Activated CD8-positive, alpha-beta T cell treated with anti-CD3 and anti-CD28 coated beads, Interleukin-2, amount 10 ng/mL, durations not matched to agents 7 days and 5 days (primary cell): ENCODE measurements at places on chromosomes 7 and 10. TPM values are rescaled to one million over a fixed set of nuclear protein-coding genes. Genes with fewer than 3 reads are reported as not detected.
A peak's percentile ranks its signal among the peaks of the same experiment; 100 is the strongest.

GARIN1A gene
- total RNA-seq: 0.26 TPM

GRCh38 chr10:18699849-18700840 is 40.9 kb downstream of the ARL5B start:
- H3K4me1 ChIP-seq: no peaks in the 10 kb centered on the region
- no peak overlapping the region for H3K4me3 ChIP-seq
- DNase-seq: no peak
- no peak overlapping the region for H3K27ac ChIP-seq
- H3K36me3 ChIP-seq: no peaks in the 10 kb centered on the region

CCDC146 gene
- 10.7 TPM for total RNA-seq

DNA sequence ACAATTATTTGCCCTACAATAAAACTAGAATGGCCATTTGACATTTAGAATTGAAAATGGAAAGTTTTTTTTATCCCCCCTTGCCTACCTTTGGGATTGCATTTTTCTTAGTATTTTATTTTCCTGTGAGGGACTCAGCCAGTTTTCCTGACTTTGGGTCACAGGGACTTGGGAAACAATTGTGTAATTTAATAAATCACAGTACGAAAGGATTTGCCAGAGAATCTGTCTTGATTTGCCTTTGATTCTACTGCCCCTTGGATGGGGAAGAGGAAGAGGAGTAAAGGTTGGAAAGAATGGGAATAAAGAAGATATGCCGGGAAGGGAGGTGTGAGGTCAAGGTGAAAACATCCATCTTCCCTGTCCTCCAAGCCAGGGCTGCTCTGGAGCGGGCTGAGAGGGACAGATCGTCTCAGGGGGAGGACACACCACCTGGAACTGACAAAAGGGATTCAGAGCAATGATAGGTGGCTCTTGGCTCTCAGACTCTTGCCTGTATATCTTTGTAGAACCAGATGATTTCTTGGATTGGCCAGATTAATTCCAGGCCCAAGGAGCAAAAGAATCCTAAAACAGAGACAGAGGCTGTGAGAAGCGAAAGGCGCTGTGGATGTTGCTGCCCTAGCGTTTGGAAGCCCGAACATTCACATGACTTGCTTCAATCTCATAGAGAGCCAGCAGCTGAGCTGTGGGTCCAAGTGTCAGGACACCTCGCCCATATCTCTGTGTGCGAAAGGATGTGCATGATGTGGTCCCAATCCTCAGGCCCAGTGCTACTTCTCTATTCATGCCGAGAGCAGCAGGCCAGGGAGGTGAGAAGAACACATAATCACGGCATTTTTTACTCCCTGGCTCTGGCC is 50.3 kb upstream of the ZEB1 start:
- H3K4me1 ChIP-seq: no peaks in the 10 kb centered on the region
- no peak overlapping the region for H3K4me3 ChIP-seq
- no peak overlapping the region for H3K27ac ChIP-seq
- no peak for DNase-seq
- no peaks in the 10 kb centered on the region for H3K27me3 ChIP-seq

DNA sequence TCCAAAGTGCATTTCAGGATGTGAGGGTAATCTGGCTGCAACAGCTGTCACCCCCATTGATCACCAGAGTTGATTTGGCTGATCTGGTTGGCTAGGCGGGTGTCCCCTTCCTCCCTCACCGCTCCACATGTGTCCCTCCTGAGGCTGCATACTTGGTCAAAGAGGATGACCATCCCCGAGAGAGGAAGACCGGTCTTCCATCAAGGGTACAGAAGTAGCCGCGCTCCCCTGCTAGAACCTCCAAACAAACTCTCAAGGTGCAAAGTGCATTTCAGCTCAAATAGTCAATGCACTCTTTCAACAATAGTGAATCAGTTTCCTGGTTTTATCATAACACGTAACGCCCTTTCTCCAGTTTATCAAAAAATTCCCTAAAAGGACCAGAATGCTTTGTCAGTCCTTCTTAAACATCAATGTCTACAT is 44.6 kb downstream of the CARD11 start:
- H3K27me3 ChIP-seq: no peaks in the 10 kb centered on the region
- DNase-seq: no peak
- H3K4me3 ChIP-seq: no peak overlapping the region
- no peak overlapping the region for H3K27ac ChIP-seq

- peaks cover 15% of the 10 kb centered on the region for H3K4me1 ChIP-seq
- H3K27ac ChIP-seq: no peak overlapping the region
- H3K36me3 ChIP-seq: peaks cover 9% of the 10 kb centered on the region
- no peak overlapping the region for H3K4me3 ChIP-seq
- DNase-seq: peak; percentile 53
These were observed 3.6 kb downstream of the ZSCAN21 start for GRCh38 chr7:100053215-100053614.
